G401 (cell line): ENCODE measurements at places on chromosomes 11 and 22. TPM values are rescaled to one million over a fixed set of nuclear protein-coding genes. Genes with fewer than 3 reads are reported as not detected.

DNA sequence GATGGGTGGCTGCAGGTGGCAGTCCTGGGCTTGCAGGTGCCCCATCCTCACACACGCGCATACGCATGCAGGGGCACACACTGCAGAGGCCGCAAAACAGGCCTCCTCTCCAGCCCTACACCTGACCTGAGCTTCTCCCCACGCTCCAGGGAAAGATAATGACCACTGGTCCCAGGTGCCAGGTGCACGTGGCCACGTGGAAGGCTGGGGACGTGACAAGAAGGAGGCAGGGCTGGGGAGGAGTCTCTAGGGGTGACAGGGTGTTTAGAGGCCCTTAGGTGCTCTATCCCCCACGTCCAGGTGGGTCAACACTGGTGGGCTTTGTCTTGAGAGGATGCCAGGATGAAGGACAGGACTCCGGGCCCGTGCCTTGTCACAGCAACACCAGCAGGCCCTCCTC is 23.5 kb upstream of the CPT1A start:
- DNase-seq, result no peak

GRCh38 chr11:17932472-17932871 is 80.4 kb downstream of the SERGEF start:
- DNase-seq, result no peak

DNA sequence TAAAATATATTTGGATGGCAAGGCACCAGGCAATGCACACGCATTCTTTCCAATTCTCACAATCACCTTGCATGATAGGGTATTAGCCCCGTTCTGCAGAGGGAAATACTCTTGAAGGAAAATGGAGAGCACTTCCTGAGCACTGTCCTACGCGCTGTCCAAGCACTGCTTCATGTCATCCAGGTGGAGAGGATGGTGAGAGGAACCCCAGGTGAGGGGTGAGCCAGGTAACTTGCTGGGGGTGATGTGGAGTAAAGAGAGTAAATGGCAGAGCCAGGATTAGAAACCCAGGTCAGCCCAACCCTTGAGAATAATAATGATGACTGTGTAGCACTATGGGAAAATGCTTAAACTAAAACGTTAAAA is 711 bp upstream of the PACSIN2 start:
- no peak for DNase-seq

DNA sequence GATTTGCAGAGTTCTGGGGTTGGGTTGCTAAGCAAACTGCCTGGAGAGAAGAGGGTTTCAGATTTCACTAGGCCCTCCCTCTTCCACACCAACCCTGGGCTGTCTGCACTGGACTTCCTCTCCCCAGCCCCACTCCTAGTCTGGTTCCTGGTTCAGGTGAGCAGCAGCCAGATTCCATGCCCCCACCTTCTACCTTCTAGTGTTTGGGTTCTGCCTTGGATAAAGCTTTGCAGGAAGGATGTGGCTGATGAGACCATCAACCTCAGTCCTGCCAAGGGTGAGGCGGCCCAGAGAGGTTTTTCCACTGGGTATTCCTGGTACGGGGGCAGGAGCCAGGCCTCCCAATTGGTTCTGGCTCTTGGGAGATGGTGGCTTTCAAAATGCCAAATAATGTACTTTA is 68.3 kb downstream of the BCR start:
- DNase-seq, result no peak

- DNase-seq, result no peak
These were observed 13.5 kb downstream of the LRP5 start for GRCh38 chr11:68325907-68326220.

Gene BTG4
- 1.4 and 8.1 TPM in 2 replicates for total RNA-seq

GRCh38 chr11:12177739-12178338 is 67.4 kb downstream of the MICAL2 start:
- DNase-seq, result peak; percentile 32

DNA sequence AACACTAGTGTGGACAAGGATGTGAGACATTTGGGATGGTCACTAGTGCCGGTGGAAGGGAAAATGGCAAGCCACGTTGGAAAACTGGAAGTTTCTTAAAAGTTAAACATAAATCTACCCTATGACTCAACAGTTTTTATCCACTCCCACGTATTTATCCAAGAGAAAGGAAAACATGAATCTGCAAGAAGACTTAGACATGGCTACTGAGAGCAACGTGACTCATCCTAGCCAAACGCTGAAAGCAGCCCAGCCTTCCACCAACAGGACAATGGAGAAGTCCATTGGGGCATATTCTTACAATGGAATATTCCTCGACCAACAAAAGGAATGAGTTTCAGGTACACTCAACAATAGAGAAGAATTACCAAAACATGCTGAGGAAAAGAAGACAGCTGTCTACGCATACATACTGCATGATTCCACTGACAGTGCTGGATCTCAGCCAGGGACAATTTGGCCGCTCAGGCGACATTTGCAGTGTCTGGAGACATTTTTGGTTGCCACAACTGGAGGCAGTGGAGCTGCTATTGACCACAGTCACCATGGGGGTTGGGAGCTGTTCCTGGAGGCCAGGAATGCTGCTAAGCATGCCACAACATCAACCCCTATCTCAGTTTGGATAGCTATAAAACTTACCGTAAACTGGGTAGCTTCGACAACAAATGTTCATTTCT is 21.2 kb downstream of the SYT13 start:
- no peak for DNase-seq

- DNase-seq, result no peak
These were observed 17.2 kb downstream of the MPPED2 start for GRCh38 chr11:30568931-30569330.

DNA sequence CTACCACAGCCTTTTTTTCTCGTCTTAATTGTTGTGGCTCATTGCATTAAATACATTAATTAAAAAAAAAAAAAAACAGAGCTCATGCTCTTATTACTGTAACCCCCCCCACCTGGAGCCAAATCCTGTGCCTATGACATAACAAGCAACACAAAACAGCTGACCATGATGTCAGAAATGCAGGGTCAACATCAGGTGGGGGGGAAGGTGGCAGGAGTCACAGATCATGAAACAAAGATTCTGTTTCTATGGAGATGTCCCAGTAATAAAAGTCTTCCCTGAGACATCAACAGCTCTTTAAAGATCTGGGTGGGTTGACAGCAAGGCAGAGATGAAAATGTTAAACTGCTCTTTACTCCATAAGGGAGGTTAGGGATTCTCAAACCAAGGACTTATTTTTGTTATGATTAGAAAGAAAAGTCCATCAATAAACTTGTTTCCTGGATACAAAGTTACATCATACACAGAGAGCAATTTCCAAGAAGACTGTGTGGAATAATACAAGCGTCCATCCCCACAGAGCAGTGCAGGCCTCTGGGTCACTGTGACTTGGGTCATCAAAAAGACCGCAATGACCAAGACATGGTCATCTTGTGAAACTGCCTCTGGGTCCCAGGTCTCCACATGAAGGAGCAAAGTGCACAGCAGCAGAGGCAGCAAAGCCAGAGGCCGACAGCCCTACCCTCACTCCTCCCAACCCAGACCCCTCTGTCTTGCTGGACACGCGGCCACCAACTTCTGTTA is 42.7 kb upstream of the CYP2D6 start:
- DNase-seq, result no peak

DNA sequence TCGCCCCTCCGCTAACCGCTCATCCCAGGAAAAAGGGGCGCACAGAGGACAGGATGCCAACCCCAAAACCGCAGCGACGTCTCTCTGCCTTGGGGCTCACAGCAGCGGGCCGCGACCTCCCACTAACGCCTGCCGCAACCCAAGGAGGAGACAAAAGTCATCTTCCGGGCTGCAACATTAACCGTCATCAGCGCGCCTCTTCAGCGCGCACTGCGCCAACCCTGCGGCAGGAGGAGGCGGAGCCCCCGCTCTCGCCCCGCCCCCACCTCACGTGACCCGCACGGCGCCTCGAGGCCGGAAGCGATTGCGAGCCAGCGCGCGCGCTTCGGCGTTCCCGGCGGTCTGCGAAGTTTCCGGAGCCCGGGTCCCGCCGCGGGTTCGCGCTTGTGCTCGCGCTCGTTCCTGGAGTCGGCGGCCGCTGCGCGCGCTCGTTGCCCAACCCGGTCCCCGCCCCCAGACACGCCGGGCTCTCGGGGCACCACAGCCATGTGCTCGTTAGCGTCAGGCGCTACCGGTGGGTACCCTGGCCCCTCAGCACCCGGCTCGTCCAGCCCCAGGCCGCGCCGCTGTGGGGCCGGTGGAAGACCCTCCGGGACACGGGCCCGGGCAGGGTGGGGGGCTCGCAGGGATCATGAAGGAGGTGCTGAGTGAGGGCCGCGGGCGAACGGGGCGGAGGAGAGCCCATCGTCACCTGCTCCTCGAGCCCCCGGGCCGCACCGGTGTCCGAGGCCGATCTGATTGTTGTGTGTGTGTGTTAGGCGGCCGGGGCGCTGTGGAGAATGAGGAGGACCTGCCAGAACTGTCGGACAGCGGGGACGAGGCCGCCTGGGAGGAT is at the start of gene PRMT3:
PRMT3 (plus strand) TSS at position 456 of the 835 bp plus-strand sequence; CDS start at position 487, 31 bp downstream.
- DNase-seq, result peak; percentile 89

- no peak for DNase-seq
These were observed 2.3 kb upstream of the IL17REL start for GRCh38 chr22:50014655-50015401.

GRCh38 chr22:50308986-50309600 is 1.6 kb upstream of the PLXNB2 start:
- DNase-seq, result no peak

GRCh38 chr11:44014968-44015623 is 32.7 kb upstream of the ACCSL start:
- DNase-seq, result no peak
